Uterus (tissue), 4 donors: ENCODE measurements at places on chromosomes 3 and 15. TPM values are rescaled to one million over a fixed set of nuclear protein-coding genes. Genes with fewer than 3 reads are reported as not detected.
A peak's percentile ranks its signal among the peaks of the same experiment; 100 is the strongest.

ZIC1 gene
- total RNA-seq = not detected

DHX36 gene
- 116 TPM for total RNA-seq

DNA sequence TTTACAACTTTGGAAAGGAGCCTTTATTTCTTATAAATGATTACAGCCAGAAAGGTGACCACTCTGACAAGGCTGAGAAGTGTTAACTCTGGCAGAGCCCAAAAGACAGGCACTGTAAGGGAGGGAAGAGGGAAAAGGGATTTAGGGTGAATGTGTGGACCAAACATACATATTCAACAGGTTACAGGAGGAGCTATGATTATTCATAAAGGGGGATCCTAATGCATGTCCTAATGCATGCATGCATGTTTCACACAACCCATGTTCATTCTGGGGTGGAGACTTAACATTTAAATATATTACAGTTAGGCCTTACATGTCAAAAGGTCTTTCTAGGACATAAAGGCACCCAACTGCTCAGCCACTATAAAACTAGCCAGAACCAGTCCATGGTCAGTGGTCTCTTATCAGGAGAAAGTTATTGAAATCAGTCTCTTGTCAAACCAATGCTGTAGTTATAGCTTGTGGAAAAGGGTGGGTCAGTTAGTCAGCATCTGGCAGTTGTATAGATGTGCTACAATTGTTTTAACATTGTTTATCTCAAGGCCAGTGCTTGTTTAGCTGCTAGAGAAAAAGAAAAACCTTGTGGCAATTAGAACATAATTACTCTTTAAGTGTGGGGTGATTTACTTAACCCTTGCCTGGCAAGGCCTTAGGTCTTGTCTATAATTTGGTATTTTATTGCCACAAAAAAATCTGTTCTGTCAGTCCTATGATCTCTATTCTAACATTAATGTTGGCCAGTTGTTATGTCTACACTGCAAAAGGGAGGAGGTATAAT is 77.5 kb downstream of the RAD18 start:
- no peaks in the 10 kb centered on the region for H3K36me3 ChIP-seq
- no peak overlapping the region for H3K27ac ChIP-seq
- H3K4me1 ChIP-seq = no peaks in the 10 kb centered on the region
- H3K27me3 ChIP-seq = no peaks in the 10 kb centered on the region
- no peak for DNase-seq

C3orf70 gene
- total RNA-seq = 18.2 TPM

ALG1L2 gene
- not detected for total RNA-seq

- H3K27ac ChIP-seq = no peak overlapping the region
- no peak for DNase-seq
- no peaks in the 10 kb centered on the region for H3K36me3 ChIP-seq
- H3K27me3 ChIP-seq = no peaks in the 10 kb centered on the region
- no peak overlapping the region for H3K4me3 ChIP-seq
- no peaks in the 10 kb centered on the region for H3K4me1 ChIP-seq
These were observed 23.9 kb upstream of the PPP4R2 start for GRCh38 chr3:72972706-72973030.

THPO gene
- total RNA-seq = 0.51 TPM

DNA sequence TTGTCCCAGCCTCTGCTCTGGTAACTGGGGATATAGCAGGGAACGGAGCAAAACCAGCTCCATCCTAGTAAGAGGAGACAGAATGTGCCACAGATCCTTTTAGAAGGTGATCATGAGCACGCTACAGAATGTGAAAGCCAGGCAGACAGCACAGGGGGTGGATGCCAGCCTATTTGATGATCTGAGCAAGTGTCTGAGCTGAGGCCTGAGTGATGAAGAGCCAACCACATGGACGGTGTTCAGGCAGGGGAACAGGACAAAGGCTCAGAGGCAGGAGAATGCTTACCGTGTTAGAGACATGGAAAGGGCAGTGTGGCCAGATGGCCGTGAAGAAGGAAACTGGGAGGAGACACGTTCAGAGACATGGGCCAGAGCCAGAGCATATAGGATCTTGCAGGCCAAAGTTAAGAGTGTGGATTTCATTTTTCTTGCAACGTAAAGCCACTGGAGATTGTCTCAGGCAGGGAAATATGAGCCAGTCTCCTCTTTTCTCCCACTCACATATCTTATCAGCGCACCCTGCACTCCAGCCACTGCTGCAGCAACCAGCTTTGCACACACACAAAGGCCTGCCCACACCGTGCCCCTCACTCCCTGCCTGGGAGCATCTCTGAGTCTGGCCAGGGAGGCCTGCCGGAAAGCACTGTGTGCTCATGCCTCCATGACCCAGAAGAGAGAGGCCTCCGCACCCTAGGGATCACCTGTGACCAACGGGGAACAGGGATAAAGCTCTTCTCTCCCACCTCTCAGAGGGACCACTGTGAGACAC is 20.1 kb downstream of the RAB43 start:
- H3K4me1 ChIP-seq = no peaks in the 10 kb centered on the region
- H3K27me3 ChIP-seq = no peaks in the 10 kb centered on the region
- no peak for DNase-seq

GRCh38 chr15:51667478-51667877 is 13.8 kb upstream of the SCG3 start:
- no peaks in the 10 kb centered on the region for H3K36me3 ChIP-seq
- no peaks in the 10 kb centered on the region for H3K4me1 ChIP-seq
- no peak for DNase-seq
- H3K4me3 ChIP-seq = no peak overlapping the region
- no peak overlapping the region for H3K27ac ChIP-seq

CACNA2D2 gene
- total RNA-seq = 5.3 TPM

DNA sequence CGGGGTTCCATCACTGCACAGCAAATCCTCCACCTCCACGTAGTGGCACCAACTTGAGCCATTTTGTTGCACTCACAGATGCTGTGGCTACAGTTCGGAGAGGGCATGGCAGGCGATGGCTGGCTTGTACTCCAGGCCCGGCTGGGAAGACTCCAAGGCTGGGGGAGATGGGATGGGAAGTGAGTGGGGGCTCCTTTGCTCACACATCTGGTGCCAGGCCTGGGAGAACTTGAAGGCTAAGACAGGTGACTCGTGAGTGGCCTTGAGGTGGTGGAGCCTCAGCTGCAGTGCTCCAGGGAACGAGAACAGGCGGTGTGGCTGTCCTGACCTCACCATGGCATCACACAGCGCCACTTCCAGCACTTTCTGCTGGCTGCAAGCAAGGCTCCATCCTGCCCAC is 87.9 kb downstream of the PLXNA1 start:
- no peak overlapping the region for H3K4me3 ChIP-seq
- no peaks in the 10 kb centered on the region for H3K4me1 ChIP-seq
- DNase-seq = no peak
- no peaks in the 10 kb centered on the region for H3K36me3 ChIP-seq
- no peak overlapping the region for H3K27ac ChIP-seq

DNA sequence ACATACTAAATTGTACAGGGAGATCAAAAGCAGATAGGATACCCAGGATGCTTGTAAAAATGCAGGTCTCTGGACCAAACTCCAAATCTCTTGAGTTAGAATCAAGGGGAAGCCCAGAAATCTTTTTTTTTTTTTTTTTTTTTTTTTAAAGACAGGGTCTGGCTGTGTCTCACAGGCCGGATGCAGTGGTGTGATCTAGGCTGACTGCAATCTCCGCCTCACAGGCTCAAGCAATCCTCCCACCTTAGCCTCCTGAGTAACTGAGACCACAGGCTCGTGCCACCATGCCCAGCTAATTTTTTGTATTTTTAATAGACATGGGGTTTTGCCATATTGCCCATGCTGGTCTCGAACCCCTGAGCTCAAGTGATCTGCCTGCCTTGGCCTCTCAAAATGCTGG is 373.5 kb downstream of the SHQ1 start:
- H3K36me3 ChIP-seq = no peaks in the 10 kb centered on the region
- H3K4me1 ChIP-seq = no peaks in the 10 kb centered on the region
- H3K4me3 ChIP-seq = no peak overlapping the region
- H3K27ac ChIP-seq = no peak overlapping the region
- no peak for DNase-seq

IL16 gene
- total RNA-seq = 16.6 TPM

GRCh38 chr3:132407025-132407424 is 10.3 kb upstream of the DNAJC13 start:
- no peak overlapping the region for H3K27ac ChIP-seq
- no peak for DNase-seq
- no peaks in the 10 kb centered on the region for H3K4me1 ChIP-seq
- H3K27me3 ChIP-seq = no peaks in the 10 kb centered on the region
- no peaks in the 10 kb centered on the region for H3K36me3 ChIP-seq

- no peak for DNase-seq
- peaks cover 2% of the 10 kb centered on the region for H3K4me1 ChIP-seq
- H3K27ac ChIP-seq = no peak overlapping the region
- no peak overlapping the region for H3K4me3 ChIP-seq
- H3K27me3 ChIP-seq = no peaks in the 10 kb centered on the region
- H3K36me3 ChIP-seq = no peaks in the 10 kb centered on the region
These were observed 43.1 kb downstream of the PDE8A start for GRCh38 chr15:85024509-85025336.

- H3K4me3 ChIP-seq = no peak overlapping the region
- no peaks in the 10 kb centered on the region for H3K4me1 ChIP-seq
These were observed 120.9 kb downstream of the SLC9A9 start for GRCh38 chr3:143727391-143727790.

GRCh38 chr3:50267280-50267913 is 1.6 kb upstream of the SEMA3B start:
- no peaks in the 10 kb centered on the region for H3K27me3 ChIP-seq
- no peaks in the 10 kb centered on the region for H3K36me3 ChIP-seq
- peak overlapping the region; percentile 97 for H3K27ac ChIP-seq
- peak overlapping the region; percentile 44 for H3K4me3 ChIP-seq

DNA sequence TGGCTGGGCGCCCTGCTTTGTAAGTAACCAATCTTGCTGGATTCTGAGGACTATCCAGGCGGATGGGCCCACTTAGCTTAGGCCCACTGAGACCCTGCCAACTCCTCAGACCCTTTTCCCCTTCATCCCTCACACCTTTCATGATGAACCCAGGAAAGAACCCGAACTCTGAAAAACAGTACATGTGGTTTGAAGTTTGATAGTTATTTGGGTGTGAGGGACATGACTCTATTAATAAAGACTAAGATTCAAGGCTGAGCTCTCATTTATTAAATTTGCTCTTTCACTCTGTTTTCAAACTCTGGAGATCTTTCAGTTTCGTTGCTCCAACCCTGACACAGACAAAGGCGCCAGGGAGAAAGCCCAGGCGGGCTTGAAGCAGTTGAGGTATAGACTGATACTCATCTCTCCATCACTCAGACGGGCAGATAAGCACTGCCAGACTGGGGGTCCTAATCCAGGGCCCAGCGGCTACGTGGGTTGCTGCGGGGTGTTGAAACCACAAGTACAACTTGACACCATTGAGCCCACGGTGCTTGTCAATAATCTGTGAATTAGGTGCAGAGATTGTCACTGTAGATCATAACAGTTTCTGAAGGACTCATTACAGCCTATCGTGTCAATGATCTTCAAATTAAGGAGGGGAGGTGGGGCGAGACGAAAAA is 7.2 kb upstream of the SOX2 start:
- DNase-seq = no peak
- no peaks in the 10 kb centered on the region for H3K36me3 ChIP-seq
- H3K4me3 ChIP-seq = no peak overlapping the region
- no peak overlapping the region for H3K27ac ChIP-seq
- H3K27me3 ChIP-seq = peaks cover 38% of the 10 kb centered on the region
- H3K4me1 ChIP-seq = no peaks in the 10 kb centered on the region

SERPINI1 gene
- 35.0 TPM for total RNA-seq

DNA sequence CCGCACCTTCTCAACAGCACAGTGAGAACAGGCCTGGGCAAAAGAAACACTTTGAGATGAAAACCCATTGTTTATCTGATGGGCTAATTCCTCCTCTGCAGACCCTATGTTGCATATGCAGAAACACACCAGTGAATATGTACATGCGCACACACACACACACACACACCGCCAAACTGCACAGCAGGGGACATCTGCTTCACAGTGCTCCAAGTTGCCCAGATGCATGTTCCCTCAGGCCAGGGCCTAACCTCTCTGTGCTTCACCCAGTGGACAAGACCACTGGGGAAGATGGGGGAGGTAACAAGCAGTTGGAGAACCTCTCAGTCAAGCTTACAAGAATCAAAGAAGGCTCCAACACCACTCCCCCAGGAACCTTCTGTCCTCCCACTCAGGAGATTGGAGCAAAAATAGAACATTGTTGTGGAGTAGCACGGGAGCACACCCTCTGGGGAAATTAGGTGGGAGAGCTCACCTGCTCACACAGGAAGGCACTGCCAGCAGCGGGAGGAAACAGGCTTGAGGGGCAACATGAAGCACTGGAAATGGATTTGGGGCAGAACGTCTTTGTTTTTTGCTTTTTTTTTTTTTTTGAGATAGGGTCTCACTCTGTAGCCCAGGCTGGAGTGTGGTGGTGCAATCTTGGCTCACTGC is 13.0 kb downstream of the HCN4 start:
- no peak overlapping the region for H3K4me3 ChIP-seq
- no peak overlapping the region for H3K27ac ChIP-seq

DNA sequence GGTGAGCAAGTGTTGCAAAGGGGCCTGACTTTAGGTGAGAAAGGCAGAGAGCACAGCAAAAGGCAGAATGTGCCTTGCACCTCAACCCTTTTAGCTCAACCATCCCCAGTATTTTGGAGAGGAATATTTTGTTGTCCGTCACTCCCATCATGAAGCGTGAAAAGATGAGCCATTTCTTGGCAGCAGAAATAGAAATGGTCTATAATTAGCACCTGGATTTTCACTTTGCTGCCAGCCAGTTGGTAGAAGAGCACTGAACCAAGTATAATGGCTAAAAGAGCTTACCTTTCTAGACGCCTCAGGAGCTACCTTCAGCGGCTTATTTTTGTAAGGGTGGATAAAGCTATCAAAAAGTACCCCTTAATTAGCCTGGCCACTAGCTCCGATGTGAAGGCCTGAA is 406.7 kb downstream of the OCA2 start:
- H3K27ac ChIP-seq = no peak overlapping the region
- no peak for DNase-seq
- no peak overlapping the region for H3K4me3 ChIP-seq
- no peaks in the 10 kb centered on the region for H3K4me1 ChIP-seq

- no peak overlapping the region for H3K4me3 ChIP-seq
- no peaks in the 10 kb centered on the region for H3K27me3 ChIP-seq
- no peaks in the 10 kb centered on the region for H3K4me1 ChIP-seq
- no peak overlapping the region for H3K27ac ChIP-seq
- no peaks in the 10 kb centered on the region for H3K36me3 ChIP-seq
These were observed 64.5 kb downstream of the RPL39L start for GRCh38 chr3:187074846-187075245.
